ENCODE measurements at places on chromosomes 5 and 9. TPM values are rescaled to one million over a fixed set of nuclear protein-coding genes. Genes with fewer than 3 reads are reported as not detected.

DNA sequence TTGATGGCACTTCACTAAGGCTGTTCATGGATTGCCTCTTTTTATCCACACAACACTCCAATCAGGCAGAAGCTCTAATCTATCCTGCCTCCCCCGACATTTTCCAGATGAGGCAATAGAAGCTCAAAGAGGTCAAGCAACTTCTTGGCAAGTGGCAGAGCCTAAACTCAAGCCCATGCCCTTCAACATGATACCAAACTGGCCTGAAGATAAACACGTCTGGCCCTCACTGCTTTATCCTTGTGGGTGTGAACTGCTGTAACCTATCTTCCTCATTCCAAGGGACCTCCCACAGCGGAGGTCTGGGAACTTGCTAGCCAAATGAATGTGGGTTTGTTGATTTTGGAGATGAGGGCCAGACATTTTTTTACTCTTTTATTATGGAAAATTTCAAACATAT lies 9.5 kb downstream of the SLC35A4 start:
- peaks cover 10% of the 10 kb centered on the region for H3K4me1 ChIP-seq
- no peak for DNase-seq
- no peaks in the 10 kb centered on the region for H3K27me3 ChIP-seq
- H3K4me3 ChIP-seq: no peak overlapping the region
- H3K27ac ChIP-seq: no peak overlapping the region

- H3K27me3 ChIP-seq: no peaks in the 10 kb centered on the region
- DNase-seq: no peak
- H3K36me3 ChIP-seq: peaks cover 2% of the 10 kb centered on the region
- peaks cover 32% of the 10 kb centered on the region for H3K4me1 ChIP-seq
- H3K27ac ChIP-seq: no peak overlapping the region
These were observed 64.9 kb upstream of the CPEB4 start for GRCh38 chr5:173823274-173823644.

DNA sequence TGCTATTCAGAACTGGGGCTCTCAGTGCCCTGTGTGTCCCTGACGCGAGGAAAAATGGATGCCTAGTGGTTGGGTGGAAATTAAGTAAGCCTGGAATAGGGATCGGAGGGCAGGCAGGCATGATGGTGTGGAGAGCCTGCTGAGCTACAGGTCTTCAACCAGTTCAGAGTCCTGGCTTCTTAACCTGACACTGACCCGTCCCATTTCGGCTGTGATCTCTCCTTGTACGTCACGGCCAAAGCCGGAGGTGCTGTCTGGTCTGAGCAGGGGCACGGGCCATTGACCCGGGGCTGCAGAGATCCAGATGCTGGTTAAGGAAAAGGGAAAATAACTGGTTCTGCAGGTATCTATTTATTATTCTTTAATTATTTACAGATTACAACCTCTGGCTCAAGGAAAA lies 27.9 kb downstream of the RHOBTB3 start:
- H3K27ac ChIP-seq: no peak overlapping the region
- H3K36me3 ChIP-seq: no peaks in the 10 kb centered on the region
- no peak for DNase-seq
- no peak overlapping the region for H3K4me3 ChIP-seq
- H3K4me1 ChIP-seq: peaks cover 32% of the 10 kb centered on the region

- no peaks in the 10 kb centered on the region for H3K27me3 ChIP-seq
- no peak overlapping the region for H3K27ac ChIP-seq
- H3K4me3 ChIP-seq: no peak overlapping the region
- peaks cover 59% of the 10 kb centered on the region for H3K36me3 ChIP-seq
These were observed 65.9 kb downstream of the ELL2 start for GRCh38 chr5:95895771-95896170.

DNA sequence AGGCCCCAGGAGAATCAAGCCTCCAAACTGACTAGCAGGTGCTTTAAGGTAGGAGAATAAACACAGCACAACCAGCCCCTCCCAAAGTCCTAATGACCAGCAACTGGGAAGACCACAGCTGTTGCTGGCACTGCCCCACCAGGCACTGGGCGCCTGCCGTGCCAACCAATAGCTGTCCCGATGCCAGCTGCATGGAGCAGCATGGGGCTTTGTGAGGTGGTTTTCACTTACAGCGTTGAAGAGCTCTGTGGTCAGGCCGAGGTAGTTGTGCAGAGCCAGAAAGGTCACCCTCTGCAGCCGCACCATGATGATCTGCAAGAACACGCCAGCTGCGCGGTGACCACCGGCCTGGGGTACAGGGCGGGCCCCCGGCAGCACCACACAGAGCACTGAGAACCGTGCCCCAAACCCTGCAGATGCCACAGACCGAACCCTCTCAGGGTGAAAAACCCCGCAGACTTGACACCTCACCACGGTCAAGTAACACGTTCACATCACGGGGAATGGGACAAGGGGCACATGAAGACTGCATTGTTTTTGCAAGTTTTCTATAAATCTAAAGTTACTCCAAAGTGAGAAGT lies 28.7 kb downstream of the PNPLA7 start:
- DNase-seq: no peak
- H3K27ac ChIP-seq: no peak overlapping the region
- no peaks in the 10 kb centered on the region for H3K36me3 ChIP-seq

DNA sequence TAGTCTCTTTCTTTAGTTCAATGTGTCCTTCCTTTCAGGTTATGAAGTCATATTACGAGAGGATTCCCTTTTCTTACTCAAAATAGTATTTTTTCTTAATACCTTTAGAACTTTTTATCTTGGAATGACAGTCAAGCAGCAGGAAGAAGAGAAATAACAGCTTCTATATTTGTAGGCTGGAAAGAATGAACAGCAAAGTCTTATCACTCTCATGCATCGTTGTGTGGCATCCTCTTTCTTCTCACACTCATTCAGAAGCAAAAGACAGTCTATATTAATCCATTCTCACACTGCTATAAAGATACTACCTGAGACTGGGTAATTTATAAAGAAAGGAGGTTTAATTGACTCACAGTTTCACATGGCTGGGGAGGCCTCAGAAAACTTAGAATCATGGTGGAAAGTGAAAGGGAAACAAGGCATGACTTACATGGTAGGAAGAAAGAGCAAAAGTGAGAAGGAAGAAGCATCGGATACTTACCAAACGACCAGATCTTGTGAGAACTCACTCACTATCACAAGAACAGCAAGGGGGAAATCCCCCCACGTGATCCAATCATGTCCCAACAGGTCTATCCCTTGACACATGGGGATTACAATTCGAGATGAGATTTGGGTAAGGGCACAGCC lies 1646.1 kb upstream of the CDH6 start:
- no peaks in the 10 kb centered on the region for H3K36me3 ChIP-seq
- H3K27ac ChIP-seq: no peak overlapping the region
- H3K27me3 ChIP-seq: no peaks in the 10 kb centered on the region
- no peaks in the 10 kb centered on the region for H3K4me1 ChIP-seq
- no peak for DNase-seq

GRCh38 chr5:38163636-38164237 lies 94.6 kb upstream of the EGFLAM start:
- H3K4me3 ChIP-seq: no peak overlapping the region
- no peaks in the 10 kb centered on the region for H3K36me3 ChIP-seq
- H3K27ac ChIP-seq: no peak overlapping the region
- no peak for DNase-seq
- no peaks in the 10 kb centered on the region for H3K4me1 ChIP-seq

GRCh38 chr9:100584951-100585350 lies 7.1 kb downstream of the CAVIN4 start:
- no peak overlapping the region for H3K27ac ChIP-seq
- H3K4me3 ChIP-seq: no peak overlapping the region
- DNase-seq: no peak
- no peaks in the 10 kb centered on the region for H3K36me3 ChIP-seq
- peaks cover 1% of the 10 kb centered on the region for H3K27me3 ChIP-seq
- no peaks in the 10 kb centered on the region for H3K4me1 ChIP-seq

DNA sequence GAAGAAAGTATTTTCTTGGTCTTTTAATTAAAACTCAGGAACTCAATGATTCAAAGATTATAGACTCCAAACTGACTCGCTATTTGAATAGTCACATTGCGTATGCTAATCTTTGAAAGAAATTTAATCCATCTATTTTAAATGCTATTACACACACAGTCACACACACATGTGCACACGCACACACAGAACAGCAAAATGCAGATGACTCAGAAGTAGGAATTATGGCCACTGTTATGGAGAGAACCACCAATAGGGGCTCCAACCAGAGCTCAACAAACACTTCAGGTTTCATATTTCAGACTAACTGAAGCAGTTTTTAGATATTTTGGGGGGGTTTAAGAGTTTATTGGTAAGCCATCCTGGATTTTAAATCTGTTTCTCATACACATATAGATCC lies 1917.9 kb downstream of the EFNA5 start:
- H3K4me3 ChIP-seq: no peak overlapping the region
- H3K36me3 ChIP-seq: no peaks in the 10 kb centered on the region
- DNase-seq: no peak
- H3K27me3 ChIP-seq: no peaks in the 10 kb centered on the region

- peaks cover 74% of the 10 kb centered on the region for H3K36me3 ChIP-seq
- peaks cover 2% of the 10 kb centered on the region for H3K4me1 ChIP-seq
- no peak overlapping the region for H3K27ac ChIP-seq
- H3K27me3 ChIP-seq: no peaks in the 10 kb centered on the region
- no peak for DNase-seq
- no peak overlapping the region for H3K4me3 ChIP-seq
These were observed 66.6 kb downstream of the DEPDC1B start for GRCh38 chr5:60633341-60633740.

GRCh38 chr5:144126707-144127106 lies 43.8 kb downstream of the YIPF5 start:
- H3K4me1 ChIP-seq: no peaks in the 10 kb centered on the region
- no peak for DNase-seq
- no peak overlapping the region for H3K4me3 ChIP-seq
- no peaks in the 10 kb centered on the region for H3K27me3 ChIP-seq
- no peak overlapping the region for H3K27ac ChIP-seq

- peaks cover 4% of the 10 kb centered on the region for H3K4me1 ChIP-seq
- no peak for DNase-seq
- no peak overlapping the region for H3K27ac ChIP-seq
- H3K36me3 ChIP-seq: no peaks in the 10 kb centered on the region
These were observed 60.8 kb downstream of the LMX1B start for GRCh38 chr9:126674365-126675146.

DNA sequence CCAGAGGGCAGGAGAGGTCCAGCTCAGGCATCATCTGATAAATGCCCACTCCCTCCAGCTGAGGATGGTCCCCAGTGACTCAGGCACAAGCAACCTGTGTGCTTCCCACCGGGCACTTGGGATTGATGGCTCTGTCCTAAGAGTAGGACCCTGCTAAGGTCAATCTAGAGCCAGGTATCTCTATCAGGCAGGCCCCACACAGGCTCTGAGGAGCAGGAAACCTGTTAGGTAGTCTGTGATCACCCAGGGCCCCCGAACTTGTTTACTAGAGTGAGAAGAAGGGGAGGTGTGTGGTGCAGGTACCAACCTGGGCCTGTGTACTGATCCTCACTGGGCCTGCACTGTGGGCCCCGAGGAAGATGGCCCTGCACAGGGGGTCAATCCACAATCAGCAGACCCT lies 119.6 kb upstream of the FSTL4 start:
- no peaks in the 10 kb centered on the region for H3K36me3 ChIP-seq
- H3K4me3 ChIP-seq: no peak overlapping the region
- no peak overlapping the region for H3K27ac ChIP-seq
- no peak for DNase-seq

MARVELD2 gene
- total RNA-seq: 0.18 TPM

ATOX1 gene
- 62.6 TPM for total RNA-seq

SPATA31A3 gene
- total RNA-seq: not detected

TNIP1 gene
- total RNA-seq: 201 TPM

UNC13B gene
- 0.25 TPM for total RNA-seq

NSG2 gene
- total RNA-seq: not detected

PKD2L2 gene
- 0.30 TPM for total RNA-seq
